Putamen (tissue), 1 donor: ENCODE measurements at places on chromosomes 2 and 18.

- no peak for DNase-seq
These were observed 35.9 kb upstream of the WDSUB1 start for GRCh38 chr2:159322419-159322818.

DNA sequence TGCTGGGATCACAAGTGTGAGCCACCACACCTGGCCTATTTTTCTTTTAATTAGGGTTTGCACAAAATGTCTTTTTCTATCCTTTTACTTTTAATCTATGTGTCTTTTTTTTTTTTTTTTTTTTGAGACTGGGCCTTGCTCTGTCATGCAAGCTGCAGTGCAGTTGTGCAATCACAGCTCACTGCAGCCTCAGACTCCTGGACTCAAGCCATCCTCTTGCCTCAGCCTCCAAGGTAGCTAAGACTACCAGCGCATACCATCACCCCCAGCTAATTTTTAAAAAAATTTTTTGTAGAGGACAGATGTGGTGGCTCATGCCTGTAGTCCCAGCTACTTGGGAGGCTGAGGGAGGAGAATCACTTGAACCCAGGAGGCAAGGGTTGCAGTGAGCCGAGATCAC lies 27.1 kb downstream of the ADCY3 start:
- no peak for DNase-seq

DNA sequence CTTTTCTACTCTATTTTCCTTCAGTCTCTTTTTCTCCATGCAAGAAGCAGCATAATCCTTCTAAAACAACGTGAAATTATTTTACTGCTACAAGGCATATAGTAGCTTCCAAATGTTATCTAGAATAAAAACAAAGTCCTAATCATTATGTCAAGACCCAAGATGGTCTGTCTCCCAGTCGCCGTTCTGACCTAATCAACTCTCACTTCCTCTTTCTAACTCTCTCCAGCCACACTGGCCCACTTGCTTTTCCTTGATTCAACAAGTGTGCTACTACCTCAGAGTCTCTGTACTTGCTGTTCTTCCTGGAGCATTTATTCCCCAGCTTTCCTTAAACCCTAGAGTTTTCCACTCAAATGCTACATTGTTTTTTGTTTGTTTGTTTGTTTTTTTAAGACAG lies 1491.2 kb downstream of the LRP1B start:
- DNase-seq: no peak

DNA sequence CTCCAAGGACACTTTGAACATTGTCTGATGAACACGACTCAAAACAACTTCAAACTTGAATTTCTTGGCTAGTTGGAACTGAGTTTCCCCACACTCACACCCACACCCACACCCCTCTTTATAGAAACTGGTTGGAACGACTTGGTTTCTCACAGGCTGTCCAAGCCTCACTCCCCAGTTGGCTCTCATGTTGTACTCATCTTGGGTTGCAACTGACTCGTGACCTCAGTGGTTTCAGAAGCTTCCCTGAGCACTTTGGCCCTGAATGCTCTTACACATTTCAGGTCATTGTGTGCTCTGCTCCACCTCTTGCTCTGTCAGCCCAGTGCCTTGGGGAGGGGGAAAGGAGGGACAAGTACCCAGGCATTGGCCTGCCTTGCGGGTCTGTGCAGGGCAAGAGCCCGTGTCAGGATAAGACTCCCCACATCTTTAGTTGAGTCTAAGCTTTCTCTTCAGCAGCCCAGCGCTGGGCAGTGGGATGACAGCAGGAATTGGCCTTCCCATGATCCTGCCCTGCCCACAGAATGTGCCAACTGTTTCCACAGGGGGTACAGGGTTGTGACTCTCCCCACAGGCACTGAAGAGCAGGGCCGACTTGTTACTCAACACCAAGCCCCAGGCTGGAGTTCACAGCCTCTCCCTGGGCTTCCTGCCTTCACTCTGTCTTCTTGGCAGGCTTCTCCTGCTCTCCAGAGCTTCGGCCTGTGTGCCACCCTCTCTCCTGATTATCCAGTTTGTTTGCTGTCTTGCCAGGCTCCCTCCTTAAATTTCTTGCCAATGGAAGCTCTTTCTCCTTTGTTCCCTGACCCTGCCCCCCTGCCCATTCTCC lies 104.6 kb downstream of the RTN4 start:
- DNase-seq: peak; percentile 69

DNA sequence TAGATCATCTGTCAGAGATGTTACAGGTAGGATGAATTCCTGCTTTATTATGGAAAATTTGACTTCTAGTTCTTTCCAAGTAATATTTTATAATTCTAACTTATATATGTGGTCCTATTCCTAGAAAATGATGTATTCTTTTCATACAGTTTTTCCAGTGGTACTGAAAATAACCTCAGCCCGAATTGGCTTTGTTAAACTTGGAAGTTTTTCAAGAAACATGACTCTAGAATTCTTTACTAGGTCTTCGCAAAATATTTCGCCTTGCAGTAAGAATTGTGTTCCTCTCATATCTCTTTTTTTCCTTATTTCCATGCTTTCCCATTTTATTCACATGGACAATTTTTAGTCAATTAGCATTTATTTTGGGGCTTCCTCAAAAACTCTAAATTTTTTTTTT lies 60.5 kb downstream of the BMPR2 start:
- no peak for DNase-seq

DNA sequence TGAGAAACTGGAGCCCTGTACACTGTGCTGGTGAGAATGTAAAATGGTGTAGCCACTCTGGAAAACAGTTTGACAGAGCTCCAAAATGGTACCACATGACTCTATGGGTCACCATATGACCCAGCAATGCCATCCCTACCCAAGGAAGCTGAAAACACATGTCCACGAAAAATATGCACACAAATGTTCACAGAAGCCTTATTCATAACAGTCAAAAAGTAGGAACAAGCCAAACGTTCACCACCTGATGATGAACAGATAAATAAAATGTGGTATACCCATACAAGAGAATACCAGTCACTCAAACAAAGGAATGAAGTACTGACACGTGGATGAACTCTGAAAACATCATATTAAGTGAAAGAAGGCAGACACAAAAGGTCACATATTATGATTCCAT lies 4.6 kb downstream of the AFG3L2 start:
- DNase-seq: no peak

DNA sequence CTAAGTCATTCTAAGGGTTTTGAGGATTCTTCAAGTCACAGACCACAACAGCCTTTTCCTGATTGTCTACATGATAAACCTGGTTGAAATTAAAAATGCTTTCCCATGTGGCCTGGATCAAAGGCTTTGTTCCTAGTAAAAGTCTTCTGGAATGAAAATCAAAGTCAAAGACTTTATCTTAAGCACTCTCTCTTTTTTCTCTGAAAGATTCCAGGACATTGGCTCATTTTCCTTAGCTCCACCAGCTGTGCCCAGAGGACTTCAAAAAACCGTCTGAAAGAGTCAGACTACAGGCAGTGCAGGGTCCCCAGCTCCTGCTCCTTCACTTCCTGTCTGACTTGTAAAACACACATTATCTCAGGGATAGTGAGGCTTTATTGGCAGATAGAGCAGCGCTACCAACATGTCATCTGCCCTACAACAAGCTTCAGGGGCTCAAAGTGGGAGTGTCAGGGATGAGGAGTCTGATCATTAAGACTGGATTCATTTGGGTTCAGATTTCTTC lies 148.2 kb downstream of the ESCO1 start:
- no peak for DNase-seq

DNA sequence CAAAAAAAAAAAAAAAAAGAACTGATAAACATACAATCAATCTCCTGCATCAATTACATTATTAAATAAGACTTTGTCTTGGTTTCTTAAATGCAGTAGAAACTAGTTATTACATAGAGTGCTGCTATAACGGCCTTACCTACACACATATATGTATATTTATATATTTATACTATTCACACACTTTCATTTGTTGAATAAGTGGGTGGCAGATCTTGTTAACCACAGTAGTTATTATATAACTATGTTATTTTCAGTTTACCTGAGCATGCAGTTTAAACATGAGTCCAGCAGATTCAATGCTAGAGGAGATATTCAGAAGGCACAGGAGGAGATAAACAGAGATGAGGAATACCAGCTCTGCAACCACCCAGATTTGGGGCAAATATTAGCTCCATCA lies 81.5 kb upstream of the CD226 start:
- DNase-seq: no peak

DNA sequence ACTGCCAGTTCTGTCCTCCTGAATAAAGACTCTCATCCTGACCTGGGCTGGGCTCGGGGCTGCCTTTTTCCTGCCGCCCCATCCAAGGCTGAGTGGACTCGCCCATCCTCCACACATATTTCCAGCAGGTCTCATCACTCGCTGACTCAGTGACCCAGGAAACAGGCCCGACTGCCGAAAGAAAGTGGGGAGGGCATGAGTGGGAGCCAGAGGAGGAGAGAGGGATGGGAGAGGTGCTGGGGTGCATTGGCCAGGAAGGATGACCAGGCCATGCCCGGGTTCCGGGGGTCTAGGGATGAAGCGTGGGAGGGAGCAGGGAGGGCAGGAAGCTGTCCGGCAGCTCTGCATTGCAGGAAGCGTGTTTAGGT lies 66.7 kb downstream of the TWIST2 start:
- DNase-seq: no peak

DNA sequence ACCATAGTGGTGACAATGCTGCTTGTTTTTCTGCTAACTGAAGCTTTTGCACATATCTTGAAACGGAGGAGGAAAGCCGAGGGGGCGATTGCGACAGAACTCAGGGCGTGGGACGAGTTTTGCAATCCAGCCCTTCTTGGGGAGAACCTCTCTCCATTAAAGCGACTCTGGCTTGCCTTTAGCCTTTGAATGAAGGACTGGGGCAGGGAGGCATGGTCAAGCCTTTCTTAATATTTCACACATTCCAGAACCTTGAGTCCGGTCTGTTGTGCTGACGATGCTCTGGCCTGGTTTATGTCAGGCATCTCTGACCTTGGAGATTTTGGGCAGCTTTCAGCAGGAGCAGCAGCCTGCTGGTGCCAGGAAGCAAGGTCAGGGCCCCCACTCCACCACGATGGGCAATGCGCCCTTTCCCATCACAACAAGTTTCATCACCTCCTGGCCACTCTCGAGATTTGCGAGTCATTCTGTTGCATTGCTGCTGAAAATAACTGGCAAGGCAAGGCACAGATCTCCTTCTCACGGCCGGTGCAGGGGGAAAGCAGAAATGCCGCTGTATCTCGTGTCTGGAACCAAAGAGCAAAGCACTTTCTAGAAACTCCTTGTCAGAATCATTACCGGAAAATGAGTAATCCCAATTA lies 10.8 kb downstream of the EMILIN2 start:
- DNase-seq: no peak

DNA sequence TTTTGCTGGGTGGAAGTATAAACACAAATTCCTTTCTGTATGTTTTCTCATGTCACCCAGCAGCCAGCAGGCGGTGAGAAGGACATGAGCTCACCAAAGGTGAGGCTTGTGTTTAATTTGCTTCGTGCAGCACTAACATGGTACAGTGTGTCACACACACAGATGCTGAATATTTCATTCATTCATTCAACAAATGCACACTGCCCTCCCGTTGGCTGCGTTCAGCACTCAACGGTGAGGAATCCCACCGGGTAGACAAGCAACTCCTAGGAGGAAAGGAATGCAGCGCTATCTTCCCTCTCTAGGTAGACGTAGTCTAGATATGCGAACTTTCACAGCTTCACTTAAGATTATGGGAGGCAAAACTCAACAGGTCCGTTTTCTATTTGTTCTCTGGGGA lies 85.1 kb downstream of the LONRF2 start:
- DNase-seq: no peak

DNA sequence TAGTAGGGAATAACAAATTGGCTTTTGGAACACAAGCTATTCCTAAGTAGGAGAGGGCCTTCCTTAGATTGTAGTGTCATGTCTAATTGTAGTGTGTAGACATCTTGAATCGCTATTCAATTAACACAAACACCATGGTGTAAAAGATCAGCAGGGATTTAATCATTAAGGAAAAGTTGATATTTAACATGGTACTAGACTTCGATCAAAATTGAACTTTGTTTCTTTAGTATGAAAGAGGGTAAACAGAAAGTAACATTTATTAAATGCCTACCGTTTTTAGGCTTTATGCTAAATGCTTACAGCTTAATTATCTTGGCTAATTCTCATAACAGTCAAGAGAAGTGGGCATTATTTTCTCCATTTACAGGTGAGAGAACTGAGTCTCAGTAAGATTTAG lies 37.5 kb upstream of the FIGN start:
- DNase-seq: no peak

DNA sequence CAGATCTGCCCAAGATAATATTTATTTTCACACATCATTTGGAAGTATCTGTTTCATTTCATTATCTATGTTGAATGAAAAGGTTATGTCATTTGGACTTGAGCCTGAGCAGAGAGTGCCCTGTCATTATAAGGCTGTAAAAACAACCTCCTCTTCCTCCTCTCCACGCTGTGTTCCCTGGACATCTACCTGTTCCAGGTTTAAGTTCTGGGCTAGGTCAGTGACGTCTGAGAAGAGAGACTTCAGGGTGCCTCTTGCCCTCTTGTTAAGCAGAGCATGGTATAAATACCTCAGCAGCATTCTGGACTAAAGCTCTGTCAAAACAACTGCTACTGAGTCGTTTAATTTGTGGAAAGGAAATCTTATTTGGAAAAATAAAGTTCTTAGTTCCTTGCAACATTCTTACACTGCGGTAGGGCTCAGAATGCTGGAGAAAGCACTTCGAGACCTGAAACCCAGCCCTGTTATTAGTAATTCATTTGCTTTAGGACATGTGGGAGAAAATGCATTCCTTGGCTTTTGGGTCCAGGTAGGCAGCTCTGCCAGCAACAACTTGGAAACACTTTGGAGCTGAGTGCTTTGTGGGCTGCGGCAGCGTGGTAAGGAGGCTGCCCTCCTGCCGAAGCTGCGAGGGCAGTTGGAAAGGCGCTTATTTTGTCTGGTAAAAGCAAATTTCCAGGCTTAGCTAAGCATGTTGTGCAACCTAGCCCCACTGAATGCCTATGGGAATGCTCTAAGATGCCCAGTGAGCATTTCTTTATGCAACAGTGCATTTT lies 91.8 kb upstream of the NEDD4L start:
- no peak for DNase-seq

DNA sequence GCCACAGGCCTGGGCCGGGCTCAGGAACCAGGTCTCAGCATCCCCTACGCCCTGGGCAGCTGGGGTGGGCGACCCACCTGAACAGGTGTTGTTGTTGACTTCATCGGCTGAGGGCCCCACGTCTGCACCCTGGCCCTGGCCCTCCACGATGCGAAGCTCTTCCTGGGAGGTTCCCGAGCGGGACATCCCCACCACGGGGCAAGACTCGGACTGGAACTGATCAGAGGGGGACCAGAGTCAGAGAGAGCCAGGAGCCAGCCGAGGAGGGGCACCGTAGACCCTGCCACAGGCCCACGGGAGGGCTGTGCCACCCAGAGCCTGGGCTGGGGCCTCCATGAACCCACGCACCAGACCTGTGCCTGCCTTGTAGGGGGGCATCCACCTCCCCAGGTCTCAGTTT lies 54.3 kb downstream of the AQP12A start:
- no peak for DNase-seq

- no peak for DNase-seq
These were observed 811.6 kb downstream of the PLCL1 start for GRCh38 chr2:198615972-198616371.
